SK-N-SH (cell line): ENCODE measurements at places on chromosomes 4 and X. TPM values are rescaled to one million over a fixed set of nuclear protein-coding genes. Genes with fewer than 3 reads are reported as not detected.

The PDE6B gene
- 1.2 and 1.5 TPM in 2 replicates for polyA plus RNA-seq

GRCh38 chr4:141002323-141002805, 130.9 kb downstream of the RNF150 start:
- no peak for DNase-seq

DNA sequence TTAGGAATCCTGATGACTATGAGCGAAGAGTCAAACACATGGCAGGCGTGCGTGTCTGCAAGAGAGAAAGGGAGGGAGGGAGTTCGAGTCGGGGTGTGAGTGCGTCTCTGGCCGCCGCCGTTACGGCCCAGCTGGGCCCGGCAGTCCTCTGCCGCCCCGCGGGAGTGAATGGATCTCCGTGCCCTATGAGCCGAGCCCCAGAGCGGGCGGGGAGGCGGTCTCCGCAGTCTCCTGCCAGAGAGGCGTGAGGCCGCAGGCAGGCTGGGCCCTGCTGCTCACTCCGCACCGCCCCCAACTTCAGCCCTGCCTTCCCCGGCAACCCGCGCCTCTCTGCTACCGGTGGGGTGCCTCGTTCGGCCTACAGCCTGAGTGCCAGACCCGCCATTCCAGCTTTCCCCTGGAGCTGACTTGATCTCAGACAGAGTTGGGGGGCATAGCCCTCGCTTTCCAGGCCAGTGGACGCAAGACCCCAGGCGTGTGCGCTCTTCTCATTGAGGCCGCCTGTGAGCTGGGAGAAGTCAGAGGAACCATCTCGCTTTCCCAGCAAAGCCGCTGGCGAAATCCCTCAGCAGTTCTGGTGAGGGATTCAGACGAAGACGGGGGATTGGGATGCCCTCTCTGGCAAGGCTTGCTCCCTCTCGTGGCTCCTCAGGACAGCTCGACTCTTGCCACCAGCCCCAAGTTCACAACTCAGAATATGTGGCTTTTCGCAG, 1.4 kb downstream of the SLC16A2 start:
- DNase-seq: peak; percentile 76

DNA sequence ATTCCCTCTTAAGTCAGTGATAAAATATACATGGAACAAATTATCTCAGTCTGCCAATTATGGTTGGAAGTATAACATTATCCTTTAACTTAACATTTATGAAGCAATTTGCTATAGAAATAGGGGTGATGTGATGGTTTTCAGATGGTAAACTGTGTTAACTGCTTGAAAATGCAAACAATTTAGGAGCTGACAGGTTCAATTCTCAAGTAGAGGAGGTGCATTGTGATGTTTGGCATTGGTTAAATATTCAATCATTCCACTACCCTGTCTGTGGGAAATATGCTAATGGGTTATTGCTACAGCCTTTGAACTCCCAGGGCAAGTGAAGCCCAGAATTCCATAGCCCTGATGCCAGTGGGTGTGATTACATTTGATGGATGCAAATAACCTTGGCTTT, 243.4 kb upstream of the GK2 start:
- DNase-seq: no peak

DNA sequence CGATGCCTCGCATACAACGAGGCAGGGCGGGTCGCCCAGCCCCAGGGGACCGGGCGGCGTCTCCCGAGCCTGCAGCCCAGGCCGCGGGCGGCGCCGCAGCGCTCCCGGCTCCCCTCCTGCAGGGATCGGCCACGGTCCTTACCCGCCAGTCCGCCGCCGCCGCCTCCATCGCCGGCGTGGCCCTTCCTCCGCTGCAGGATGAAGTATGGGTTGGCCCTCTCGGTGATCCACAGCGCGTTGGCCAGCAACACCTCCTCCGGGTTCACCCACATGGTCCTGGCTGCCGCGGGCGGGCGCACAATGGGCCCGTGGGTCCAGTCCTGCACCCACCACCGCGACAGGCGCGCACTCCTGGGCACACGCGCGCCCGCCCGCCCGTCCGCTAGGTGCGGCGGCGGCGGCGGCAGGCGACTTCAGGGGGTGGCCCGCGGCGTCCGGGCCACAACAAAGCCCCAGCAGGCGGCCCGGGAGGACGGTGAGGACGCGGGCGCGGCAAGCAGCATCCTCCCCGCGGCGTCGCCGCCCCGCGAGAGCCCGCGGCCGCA, 339 bp downstream of the TBC1D9 start:
- DNase-seq: peak; percentile 81

The BCLAF3 gene
- 1.1 and 1.5 TPM in 2 replicates for polyA plus RNA-seq

DNA sequence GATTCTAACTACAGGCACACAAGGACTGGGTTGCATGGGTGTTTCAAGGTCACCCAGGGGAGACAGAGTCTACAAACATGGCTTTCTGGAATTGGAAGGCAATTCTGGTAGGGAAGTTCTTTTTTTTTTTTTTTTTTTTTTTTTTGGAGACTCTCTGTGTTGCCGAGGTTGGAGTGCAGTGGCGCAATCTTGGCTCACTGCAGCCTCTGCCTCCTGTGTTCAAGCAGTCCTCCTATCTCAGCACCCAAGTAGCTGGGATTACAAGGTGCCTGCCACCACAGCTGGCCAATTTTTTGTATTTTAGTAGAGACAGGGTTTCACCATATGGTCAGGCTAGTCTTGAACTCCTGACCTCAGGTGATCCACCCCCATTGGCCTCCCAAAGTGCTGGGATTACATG, 16.3 kb upstream of the FHDC1 start:
- DNase-seq: no peak

DNA sequence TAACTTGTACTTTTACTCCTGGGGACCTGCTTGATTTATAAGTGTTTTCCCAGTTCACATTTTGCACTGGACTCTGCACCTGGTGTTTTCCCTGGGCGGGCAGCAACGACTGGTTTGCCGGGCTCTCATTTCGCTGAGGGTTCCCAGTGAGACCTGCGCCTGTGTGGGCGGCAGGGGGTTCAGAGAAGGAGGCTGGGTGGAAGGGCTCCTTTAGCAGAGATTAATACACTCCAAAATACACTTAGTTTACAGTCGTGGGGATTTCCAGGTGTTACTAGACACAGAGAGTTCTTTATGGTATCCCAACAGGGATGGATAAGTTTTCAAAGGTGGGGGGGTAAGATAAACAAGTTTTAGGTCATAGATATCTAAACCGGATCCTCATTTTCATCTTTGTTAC, 53.0 kb upstream of the SHISA3 start:
- DNase-seq: no peak

The RAB33A gene
- polyA plus RNA-seq: 1.2 and 2.0 TPM in 2 replicates

DNA sequence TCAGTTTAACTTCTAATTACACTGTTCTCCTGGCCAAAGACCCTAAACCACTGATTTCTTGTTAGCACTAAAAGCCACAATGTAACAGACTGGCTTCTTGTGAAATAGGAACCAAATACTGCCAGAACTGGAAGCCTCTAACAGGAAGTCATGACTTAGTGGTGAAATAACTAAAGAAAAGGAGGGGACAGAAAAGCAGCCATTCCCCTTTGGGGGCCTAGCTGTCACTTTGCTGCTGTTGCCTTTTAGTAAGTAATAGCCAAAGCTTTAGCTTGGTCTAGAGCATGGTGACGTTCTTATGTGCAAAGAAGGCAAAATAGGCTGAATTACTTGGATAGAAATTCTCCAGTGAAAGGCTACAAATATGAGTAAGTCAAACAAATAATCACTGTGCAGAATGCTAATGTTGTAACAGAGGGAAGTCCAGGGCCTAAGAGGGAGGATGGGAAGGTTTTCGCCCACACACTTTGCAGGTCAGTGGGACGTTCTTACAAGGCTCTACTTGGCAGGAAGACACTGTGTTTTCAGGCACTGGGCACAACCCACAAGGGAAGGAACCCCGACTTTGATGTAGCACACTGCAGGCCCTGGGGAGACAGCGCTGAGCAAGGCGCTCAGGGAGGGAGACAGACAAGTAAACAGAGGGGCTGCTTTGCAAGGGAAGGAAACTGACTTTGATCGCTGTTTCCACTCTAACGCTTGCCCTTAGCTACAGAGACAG, 16.7 kb downstream of the GAB3 start:
- DNase-seq: no peak

GRCh38 chrX:14398725-14399124, 130.6 kb upstream of the GLRA2 start:
- no peak for DNase-seq
